ENCODE measurements at places on chromosomes 1 and 21.

GRCh38 chr1:64139877-64140276 is 63.5 kb upstream of the UBE2U start:
- DNase-seq = no peak

GRCh38 chr1:24418898-24419628 is 3.5 kb downstream of the NIPAL3 start:
- no peak for DNase-seq

GRCh38 chr1:53337499-53337898 is 9.6 kb upstream of the LRP8 start:
- DNase-seq = no peak

- peak; percentile 60 for DNase-seq
These were observed 56.1 kb downstream of the ATP2B4 start for GRCh38 chr1:203682473-203683383.

DNA sequence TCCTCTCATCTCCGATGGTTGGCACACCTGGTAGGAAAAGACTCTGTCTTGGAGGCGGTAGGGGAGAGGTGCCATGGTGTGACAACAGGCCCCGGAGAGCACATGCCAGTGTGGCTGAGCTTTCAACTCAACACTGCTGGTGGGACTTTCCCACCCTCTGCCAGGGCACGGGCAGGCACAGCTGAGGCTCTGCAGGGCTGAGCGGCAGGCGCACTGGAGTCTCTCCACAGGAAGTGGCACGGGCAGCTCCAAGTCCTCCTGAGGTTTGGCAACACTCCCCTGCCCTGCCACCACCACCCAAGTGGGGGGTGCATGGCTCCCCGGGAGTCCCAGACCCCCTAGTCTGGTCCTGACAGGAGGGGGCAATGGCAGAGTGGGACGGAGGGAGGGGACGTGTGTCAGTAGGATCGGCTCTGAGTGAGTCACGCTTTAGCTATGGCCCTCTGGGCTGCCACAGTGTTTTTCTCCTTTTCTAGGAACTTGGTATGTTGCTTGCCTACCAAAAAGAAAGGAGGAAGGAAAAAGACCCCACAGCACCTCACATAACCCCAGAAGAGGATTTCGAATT is 27.3 kb upstream of the EVA1B start:
- peak; percentile 73 for DNase-seq

DNA sequence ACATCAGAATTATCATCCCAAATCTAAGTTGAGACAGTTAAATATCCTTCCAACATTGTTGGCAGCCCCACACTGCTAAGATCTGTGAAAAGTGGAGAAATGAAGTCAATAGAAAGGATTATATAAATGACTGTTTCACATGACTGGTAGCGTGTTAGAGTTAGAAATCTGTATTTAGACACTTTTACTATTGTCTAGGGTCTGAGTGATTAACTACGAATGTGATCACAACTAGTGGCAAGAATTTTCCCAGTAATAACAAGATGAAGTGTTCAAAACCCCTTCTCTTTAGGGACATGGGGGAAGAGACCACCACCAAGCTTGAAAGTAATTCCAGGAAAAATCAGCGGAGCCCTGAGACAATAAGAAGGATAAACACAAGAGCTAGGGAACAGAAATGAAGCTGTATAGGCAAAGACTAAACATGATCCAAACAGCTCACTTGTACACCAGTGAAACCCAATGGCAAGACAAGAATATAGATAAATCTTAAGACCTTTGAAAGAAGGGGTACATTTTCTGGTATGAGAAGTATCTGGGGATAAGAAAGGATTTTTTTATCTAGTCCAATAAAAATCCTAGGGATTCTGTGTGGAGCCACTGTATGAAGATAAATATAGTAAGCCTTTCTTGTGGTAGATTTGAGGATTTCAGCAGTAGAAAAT is 646.6 kb upstream of the USP24 start:
- DNase-seq = no peak

- no peak for DNase-seq
These were observed 307.1 kb downstream of the PAPPA2 start for GRCh38 chr1:176770066-176770465.

GRCh38 chr1:92795166-92795565 is 10.3 kb upstream of the EVI5 start:
- DNase-seq = no peak

GRCh38 chr21:17732306-17732705 is 86.8 kb downstream of the C21orf91 start:
- DNase-seq = no peak

- DNase-seq = peak; percentile 52
These were observed 5.9 kb upstream of the PIGR start for GRCh38 chr1:206952171-206952570.

- no peak for DNase-seq
These were observed 129.0 kb upstream of the TMPRSS2 start for GRCh38 chr21:41636636-41637630.

GRCh38 chr1:21946836-21947587 is 9.9 kb upstream of the HSPG2 start:
- DNase-seq = no peak

- peak; percentile 73 for DNase-seq
These were observed at the start of gene ITGB2 for GRCh38 chr21:44920694-44921604. Gene ITGB2, minus strand, starts transcription at chr21:44920899. Its CDS starts 10,117 bp downstream, at chr21:44910782.

- DNase-seq = no peak
These were observed 30.5 kb downstream of the SDC3 start for GRCh38 chr1:30878016-30878415.

- DNase-seq = no peak
These were observed 49.0 kb upstream of the SCAF4 start for GRCh38 chr21:31780944-31781343.

- no peak for DNase-seq
These were observed 36.4 kb downstream of the IGFN1 start for GRCh38 chr1:201226859-201227488.

GRCh38 chr1:3752400-3752945 is at the start of gene CCDC27:
Gene CCDC27, plus strand, starts transcription at chr1:3752450. Its CDS starts 32 bp downstream, at chr1:3752482.
- DNase-seq = no peak

DNA sequence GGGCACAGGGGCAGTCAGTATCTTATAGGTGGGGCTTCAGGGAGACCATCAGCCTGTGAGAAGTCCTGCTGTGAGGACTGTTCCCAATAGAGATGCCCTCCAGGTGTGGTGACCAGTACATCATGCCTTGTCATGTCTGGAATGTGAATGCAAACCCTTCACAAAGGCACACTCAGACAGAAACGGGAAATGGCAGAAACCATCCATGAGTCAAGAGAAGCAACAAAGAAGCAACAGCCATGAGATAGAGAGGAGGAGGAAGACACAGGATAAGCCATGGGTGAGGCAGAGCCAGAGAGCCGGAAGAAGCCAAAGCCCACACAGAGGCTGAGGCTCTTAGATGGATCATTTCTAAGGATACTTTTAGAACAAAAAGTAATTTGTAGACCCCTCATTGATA is 20.1 kb upstream of the ZP4 start:
- no peak for DNase-seq

DNA sequence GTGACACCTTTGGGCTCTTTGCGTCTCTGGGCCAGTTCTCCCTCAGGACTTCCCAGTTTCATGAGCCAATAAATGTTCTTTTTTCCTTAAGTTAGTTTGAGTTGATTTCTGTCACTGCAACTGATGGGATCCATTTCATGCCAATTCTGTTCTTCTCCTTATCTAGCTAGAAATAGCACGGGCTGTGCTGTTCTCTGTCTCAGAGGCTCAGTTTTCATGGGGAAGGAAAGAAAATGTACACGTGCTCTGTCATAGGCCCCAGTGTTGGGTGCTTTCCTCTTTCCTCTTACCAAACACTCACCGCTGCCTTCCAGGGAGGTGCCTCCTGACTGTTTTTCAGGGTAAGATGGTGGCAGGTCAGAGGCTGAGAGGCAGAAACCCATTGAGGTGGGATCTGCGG is 43.2 kb upstream of the ACTL8 start:
- DNase-seq = no peak

DNA sequence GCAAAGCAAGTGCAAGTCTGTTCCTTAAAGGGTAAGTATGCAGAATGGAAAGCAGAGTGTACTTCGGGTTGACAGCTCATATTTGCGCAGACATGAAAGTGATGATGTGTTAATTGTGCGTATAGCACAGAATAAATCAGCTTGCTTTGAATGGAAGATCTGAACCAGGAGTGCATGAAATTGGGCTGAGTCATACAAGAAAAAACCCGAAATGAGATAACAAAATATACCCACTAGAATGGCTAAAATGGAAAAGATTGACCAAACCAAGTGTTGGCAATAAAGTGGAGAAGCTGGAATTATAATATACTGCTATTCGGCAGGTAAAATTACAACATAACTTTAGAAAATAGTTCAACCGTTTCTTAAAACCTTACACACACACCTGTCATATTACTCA is 28.5 kb downstream of the CR1L start:
- DNase-seq = no peak

DNA sequence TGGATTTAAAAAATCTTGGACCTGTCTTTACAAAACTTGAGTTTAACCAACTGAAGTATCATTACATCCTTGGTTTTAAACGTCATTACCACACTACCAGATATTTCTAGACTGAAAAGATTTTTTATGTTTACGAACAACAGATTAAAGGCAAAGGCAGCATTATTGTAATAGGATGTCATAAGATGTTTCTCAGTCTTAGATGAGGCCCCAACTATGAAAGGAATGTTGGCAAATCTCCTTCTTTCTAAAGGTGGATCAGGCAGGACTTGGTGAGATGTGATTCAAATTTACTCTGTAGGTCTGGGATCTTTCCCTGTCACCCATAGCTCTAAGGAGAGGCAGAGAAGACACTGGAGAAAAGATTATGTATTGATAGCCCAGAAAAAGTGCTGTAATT is 417.9 kb downstream of the PTBP2 start:
- DNase-seq = no peak

DNA sequence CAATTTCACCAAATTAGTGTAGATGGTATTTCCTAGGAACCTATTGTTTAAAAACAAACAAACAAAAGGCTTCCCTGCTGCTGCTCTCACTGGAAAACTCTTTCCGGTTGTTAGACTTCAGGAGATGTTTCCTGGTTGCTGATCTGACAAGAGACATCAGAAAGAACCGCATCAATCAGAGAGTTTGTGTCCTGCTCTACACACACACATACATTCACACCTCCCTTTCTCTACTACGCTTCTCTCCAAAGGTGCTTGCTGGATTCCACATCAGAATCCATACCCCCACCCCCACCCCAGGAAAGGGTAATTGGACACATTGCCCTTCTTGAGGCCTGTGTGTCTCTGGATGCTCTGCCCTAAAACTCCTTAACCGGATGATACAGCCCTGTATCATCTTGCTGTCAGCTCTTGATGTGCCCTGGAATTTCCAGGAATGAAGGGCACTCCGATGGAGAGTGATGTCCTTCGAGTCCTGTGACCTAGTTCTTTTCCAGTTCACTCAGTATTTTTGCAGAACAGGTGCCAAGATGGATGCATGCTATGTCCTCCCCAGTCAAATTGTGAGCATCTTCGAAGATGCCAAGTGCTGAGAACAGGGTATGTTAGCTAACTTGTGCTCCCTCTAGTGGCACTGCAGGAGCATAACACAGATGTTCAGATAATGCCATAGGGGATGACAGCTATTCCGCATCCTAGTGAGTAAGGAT is 113.7 kb upstream of the SLC35F3 start:
- peak; percentile 7 for DNase-seq

GRCh38 chr21:33543505-33544129 is 779 bp downstream of the SON start:
- DNase-seq = peak; percentile 12

DNA sequence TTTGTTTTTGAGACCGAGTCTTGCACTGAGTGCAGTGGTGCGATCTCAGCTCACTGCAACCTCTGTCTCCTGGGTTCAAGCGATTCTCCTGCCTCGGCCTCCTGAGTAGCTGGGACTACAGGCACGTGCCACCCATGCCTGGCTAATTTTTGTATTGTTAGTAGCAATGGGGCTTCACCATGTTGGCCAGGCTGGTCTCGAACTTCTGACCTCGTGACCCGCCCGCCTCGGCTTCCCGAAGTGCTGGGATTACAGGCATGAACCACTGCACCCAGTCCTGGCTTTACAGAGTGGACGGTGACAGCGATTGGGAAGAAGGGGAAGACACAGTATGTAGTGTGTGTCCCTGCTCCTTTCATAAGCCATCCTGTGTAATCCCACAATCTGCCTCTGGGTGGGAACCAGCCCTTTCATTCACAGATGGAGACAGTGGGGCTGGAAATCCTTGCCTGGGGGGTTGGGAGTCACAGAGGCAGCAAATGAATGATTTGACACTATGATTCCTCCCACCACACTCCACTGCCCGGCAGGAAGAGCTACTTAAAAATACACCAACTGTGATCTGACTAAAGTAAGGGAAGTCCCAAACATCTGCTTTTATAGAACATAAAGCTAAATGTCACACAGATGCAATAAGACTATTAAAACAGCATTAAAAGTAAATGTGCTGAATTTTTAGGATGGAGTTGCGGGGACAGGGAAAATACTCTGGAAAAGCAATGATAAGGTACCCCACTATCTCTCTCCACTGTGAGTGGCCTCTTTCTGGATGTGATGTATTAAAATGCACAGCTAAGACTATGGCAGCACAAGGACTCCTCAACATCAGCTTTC is 4.5 kb downstream of the PARP1 start:
- DNase-seq = no peak
